ENCODE measurements at places on chromosomes 16 and 17. TPM values are rescaled to one million over a fixed set of nuclear protein-coding genes. Genes with fewer than 3 reads are reported as not detected.

GRCh38 chr16:76943921-76944320 lies 247.1 kb upstream of the MON1B start:
- H3K27me3 ChIP-seq: no peaks in the 10 kb centered on the region
- H3K4me1 ChIP-seq: peaks cover 7% of the 10 kb centered on the region
- H3K27ac ChIP-seq: no peak overlapping the region
- no peaks in the 10 kb centered on the region for H3K36me3 ChIP-seq
- no peak for DNase-seq

- H3K4me1 ChIP-seq: peaks cover 49% of the 10 kb centered on the region
- no peak for DNase-seq
- no peak overlapping the region for H3K4me3 ChIP-seq
- H3K27ac ChIP-seq: peak overlapping the region; percentile 47
Measured at GRCh38 chr17:48006936-48007709, 30.5 kb downstream of the COPZ2 start.

GRCh38 chr16:9597967-9598730 lies 506.7 kb downstream of the HAPSTR1 start:
- H3K36me3 ChIP-seq: no peaks in the 10 kb centered on the region
- no peaks in the 10 kb centered on the region for H3K4me1 ChIP-seq
- H3K27ac ChIP-seq: no peak overlapping the region
- H3K4me3 ChIP-seq: no peak overlapping the region

- peak overlapping the region; percentile 95 for H3K4me3 ChIP-seq
- H3K4me1 ChIP-seq: peaks cover 14% of the 10 kb centered on the region
- H3K36me3 ChIP-seq: no peaks in the 10 kb centered on the region
Measured at GRCh38 chr16:53055541-53056391, 975 bp downstream of the CHD9 start.

DNA sequence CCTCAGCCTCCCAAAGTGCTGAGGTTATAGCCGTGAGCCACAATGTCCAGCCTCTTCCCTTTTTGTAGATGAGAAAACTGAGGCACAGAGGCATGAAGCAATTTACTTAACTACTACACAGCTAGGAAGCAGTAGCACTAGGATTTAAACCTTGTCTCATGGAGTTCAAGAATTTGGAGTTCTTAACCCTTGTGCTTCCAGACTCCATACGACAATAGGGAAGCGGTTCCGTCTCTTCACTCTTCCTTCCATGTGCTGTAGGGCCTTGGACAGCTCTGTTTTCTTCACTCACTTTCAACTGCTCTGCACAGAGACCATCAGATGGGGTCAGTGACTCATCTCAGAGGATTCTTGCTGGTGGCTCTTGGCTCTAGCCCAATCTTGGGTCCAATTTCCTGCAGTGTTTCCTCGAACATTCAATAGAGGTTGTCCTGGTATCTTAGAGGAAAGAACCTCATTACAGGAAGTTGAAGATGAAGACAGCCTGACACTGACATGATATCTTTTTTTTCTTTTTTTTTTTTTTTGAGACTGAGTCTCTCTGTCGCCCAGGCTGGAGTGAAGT lies 19.3 kb downstream of the ITGAL start:
- no peak overlapping the region for H3K27ac ChIP-seq
- no peak for DNase-seq
- H3K4me3 ChIP-seq: no peak overlapping the region
- H3K36me3 ChIP-seq: no peaks in the 10 kb centered on the region
- H3K4me1 ChIP-seq: no peaks in the 10 kb centered on the region

GRCh38 chr16:85313526-85314301 lies 201.4 kb upstream of the CIBAR2 start:
- no peak overlapping the region for H3K27ac ChIP-seq
- H3K36me3 ChIP-seq: no peaks in the 10 kb centered on the region
- H3K27me3 ChIP-seq: no peaks in the 10 kb centered on the region
- peaks cover 80% of the 10 kb centered on the region for H3K4me1 ChIP-seq
- no peak overlapping the region for H3K4me3 ChIP-seq

DNA sequence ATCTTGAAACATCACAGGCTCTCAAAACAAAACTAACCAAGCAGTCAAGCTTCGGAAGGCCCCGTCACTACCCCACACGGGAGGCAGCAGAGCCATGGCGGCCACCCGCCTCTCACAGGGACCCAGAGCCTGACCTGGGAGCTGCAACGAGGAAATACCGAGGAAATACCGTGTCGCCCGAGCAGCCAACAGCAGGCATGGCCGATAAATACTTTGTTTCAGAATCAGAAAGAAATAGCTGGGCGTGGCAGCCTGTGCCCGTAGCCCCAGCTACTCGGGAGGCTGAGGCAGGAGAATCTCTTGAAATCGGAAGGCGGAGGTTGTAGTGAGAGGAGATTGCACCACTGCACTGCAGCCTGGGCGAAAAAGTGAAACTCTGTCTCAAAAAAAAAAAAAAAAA lies 6.9 kb downstream of the LMF1 start:
- DNase-seq: no peak
- peaks cover 5% of the 10 kb centered on the region for H3K36me3 ChIP-seq
- H3K4me1 ChIP-seq: no peaks in the 10 kb centered on the region
- no peaks in the 10 kb centered on the region for H3K27me3 ChIP-seq
- H3K27ac ChIP-seq: no peak overlapping the region

DNA sequence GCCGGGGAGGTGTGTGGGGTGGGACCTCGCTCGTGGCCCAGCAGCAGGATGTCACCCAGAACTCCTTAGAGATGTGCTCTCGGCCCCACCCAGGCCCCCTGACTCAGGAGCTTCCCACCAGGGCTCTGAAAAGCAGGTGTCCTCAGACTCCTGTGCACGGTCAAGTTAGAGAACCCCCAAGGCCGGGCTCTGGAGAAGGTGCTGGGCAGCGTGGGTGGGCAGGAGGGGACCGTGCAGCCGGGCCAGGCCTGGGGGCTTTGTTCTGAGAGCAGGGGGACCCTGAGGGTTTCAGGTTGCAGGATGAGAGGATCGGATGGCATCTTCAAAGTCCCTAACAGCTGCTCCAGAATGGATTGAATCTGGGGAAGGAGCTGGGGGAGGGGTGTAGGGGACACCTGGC lies 164.4 kb upstream of the CIBAR2 start:
- no peaks in the 10 kb centered on the region for H3K4me1 ChIP-seq
- H3K36me3 ChIP-seq: no peaks in the 10 kb centered on the region
- no peak for DNase-seq
- no peak overlapping the region for H3K27ac ChIP-seq
- H3K4me3 ChIP-seq: no peak overlapping the region

GRCh38 chr16:56789360-56789759 lies 59.4 kb downstream of the NUP93 start:
- no peak overlapping the region for H3K4me3 ChIP-seq
- peaks cover 5% of the 10 kb centered on the region for H3K4me1 ChIP-seq
- peak; percentile 42 for DNase-seq
- H3K27ac ChIP-seq: no peak overlapping the region
- no peaks in the 10 kb centered on the region for H3K36me3 ChIP-seq
- no peaks in the 10 kb centered on the region for H3K27me3 ChIP-seq

DNA sequence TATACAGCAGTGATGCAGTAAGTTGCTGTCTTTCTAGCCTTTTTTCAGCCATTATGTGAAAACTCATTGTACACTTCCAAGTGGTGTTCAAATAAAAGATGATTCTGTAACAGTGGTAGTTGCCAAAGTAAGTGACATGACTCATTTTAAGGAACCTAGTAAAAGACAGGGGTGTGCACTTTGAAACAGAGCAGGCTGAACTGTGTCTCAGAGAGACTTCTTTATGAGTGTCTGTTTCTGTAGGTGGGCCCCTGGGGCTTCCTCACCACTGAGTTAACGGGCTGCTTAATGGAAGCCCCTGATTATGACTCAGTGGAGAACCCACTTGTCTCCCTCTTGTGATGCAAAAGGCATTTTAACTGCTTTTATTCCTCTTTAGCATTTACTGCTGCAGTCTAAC lies 147.3 kb downstream of the PCTP start:
- no peaks in the 10 kb centered on the region for H3K4me1 ChIP-seq
- H3K4me3 ChIP-seq: no peak overlapping the region
- H3K27me3 ChIP-seq: no peaks in the 10 kb centered on the region
- DNase-seq: no peak
- no peaks in the 10 kb centered on the region for H3K36me3 ChIP-seq

HS3ST3A1 gene
- polyA plus RNA-seq: 22.6 TPM

All from SK-N-SH (cell line).